ENCODE measurements at places on chromosomes 5 and 9. TPM values are rescaled to one million over a fixed set of nuclear protein-coding genes. Genes with fewer than 3 reads are reported as not detected.

SEMA5A gene
- 9.9 TPM for total RNA-seq

DNA sequence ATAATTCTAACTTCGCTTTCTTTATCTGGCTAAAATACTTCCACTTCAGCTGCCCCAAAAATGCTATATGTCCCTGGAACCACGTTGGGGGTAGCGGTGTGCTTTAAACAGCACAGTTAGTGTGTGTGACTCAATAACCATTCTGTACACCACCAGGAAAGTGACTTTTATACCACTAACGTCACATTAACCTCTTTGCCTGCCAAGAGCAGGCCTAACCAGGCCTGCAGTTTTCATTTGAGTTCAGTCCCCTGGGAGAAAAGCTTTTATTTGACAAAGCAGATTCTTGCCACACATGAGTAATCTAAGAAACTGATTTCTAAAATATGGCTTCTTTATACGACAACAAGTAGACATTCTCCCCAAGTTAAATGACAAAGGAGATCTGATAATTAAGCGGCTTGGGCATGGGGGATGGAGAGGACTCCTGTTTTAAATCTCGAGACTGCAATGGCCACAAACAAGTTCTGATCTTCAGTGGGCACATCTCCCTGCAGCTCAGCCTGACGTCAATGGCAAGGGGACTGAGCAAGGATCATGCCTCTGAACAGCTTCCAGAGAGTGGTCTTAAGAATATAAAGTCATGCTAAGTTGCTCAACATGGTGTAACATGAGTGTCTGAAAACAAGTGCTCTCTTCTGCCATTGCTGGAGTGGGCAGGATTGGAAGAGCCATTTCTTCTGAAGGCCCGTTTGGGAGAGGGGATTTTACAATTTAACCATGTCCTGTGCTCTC is 91.8 kb downstream of the GLIS3 start:
- H3K27ac ChIP-seq: peak overlapping the region; percentile 80
- H3K27me3 ChIP-seq: no peaks in the 10 kb centered on the region
- DNase-seq: no peak
- no peaks in the 10 kb centered on the region for H3K36me3 ChIP-seq
- H3K4me1 ChIP-seq: peaks cover 8% of the 10 kb centered on the region
- H3K4me3 ChIP-seq: no peak overlapping the region

SPINK4 gene
- total RNA-seq: not detected

DNA sequence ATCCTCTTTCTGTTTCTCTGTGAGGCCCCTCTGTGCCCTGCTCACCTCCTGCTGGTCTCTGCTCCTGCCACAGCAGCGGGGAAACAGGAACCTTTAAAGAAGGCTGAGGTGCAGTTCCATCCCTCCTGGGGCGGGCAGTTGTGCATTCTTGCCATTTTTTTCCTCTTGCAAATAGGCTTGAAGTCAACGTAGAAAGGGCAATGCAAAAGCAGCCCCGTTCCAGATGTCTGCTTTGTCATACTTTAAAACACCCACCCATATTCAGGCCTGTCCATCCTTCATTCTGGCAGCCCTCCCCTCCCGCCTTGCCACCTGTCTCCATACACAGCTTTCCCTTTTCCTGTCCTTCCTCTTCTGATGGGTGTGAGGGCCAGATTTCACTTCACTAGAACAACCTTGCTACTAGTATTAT is 65.4 kb upstream of the KLF9 start:
- peaks cover 31% of the 10 kb centered on the region for H3K4me1 ChIP-seq
- DNase-seq: peak; percentile 57
- no peak overlapping the region for H3K4me3 ChIP-seq
- peak overlapping the region; percentile 91 for H3K27ac ChIP-seq

FAM221B gene
- total RNA-seq: not detected

GRCh38 chr5:107486489-107486888 is 184.2 kb downstream of the EFNA5 start:
- H3K4me3 ChIP-seq: no peak overlapping the region
- H3K36me3 ChIP-seq: no peaks in the 10 kb centered on the region
- DNase-seq: no peak
- no peak overlapping the region for H3K27ac ChIP-seq
- H3K4me1 ChIP-seq: no peaks in the 10 kb centered on the region
- no peaks in the 10 kb centered on the region for H3K27me3 ChIP-seq

GRCh38 chr5:25948278-25948677 is 1090.1 kb downstream of the CDH9 start:
- H3K36me3 ChIP-seq: no peaks in the 10 kb centered on the region
- H3K4me3 ChIP-seq: no peak overlapping the region
- no peaks in the 10 kb centered on the region for H3K27me3 ChIP-seq

- H3K27me3 ChIP-seq: no peaks in the 10 kb centered on the region
- H3K36me3 ChIP-seq: no peaks in the 10 kb centered on the region
- no peak overlapping the region for H3K4me3 ChIP-seq
- H3K4me1 ChIP-seq: no peaks in the 10 kb centered on the region
- no peak for DNase-seq
Observed at GRCh38 chr5:163695830-163696578, 190.6 kb downstream of the MAT2B start.

GRCh38 chr5:73230264-73231245 is 57.6 kb downstream of the TMEM174 start:
- H3K4me3 ChIP-seq: no peak overlapping the region
- H3K27ac ChIP-seq: no peak overlapping the region
- no peaks in the 10 kb centered on the region for H3K36me3 ChIP-seq
- no peak for DNase-seq
- no peaks in the 10 kb centered on the region for H3K4me1 ChIP-seq
- H3K27me3 ChIP-seq: peaks cover 18% of the 10 kb centered on the region

PCDHGC5 gene
- 7.5 TPM for total RNA-seq

DNA sequence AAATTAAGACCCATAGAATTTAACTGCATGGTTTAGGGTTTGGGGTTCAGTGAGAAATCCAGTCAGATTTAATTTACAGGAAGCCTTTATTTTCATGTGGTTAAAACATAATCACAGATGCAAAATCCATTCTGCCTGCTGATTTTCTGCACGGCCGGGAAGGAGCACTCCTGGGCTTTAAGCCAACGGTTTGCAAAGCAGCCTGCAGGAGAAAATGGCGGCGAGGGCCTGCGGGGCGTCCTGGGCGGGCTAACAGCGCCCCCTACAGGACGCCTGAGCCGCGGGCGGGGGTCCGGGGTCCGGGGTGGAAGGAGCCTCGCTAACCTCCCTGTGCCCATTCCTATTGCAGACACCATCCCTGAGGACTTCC is 47.6 kb downstream of the THBS4 start:
- no peaks in the 10 kb centered on the region for H3K36me3 ChIP-seq
- no peaks in the 10 kb centered on the region for H3K4me1 ChIP-seq
- H3K27ac ChIP-seq: peak overlapping the region; percentile 90
- DNase-seq: peak; percentile 78
- no peaks in the 10 kb centered on the region for H3K27me3 ChIP-seq

DNA sequence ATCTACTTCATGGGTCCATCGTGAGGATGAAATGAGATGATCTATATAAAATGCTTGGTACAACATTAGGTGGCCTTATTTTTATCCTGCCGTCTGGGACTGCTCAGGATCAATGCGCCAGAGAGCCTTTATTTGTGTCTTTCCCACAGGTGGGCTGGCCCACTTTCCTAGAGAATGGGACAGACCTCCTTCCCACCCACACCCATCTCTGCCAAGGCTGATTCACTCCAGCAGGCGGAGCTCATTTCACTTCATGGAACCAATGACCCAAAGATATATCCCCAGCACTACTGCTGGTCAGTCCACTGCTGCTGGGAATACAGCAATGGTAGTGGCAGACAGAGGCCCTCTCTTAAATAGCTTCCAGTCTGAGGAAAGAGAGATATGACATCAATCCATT is 35.7 kb downstream of the TGFBI start:
- no peak overlapping the region for H3K4me3 ChIP-seq
- H3K36me3 ChIP-seq: no peaks in the 10 kb centered on the region
- no peaks in the 10 kb centered on the region for H3K27me3 ChIP-seq
- no peak overlapping the region for H3K27ac ChIP-seq

GAS1 gene
- total RNA-seq: 281 TPM

PRSS3 gene
- not detected for total RNA-seq

DNA sequence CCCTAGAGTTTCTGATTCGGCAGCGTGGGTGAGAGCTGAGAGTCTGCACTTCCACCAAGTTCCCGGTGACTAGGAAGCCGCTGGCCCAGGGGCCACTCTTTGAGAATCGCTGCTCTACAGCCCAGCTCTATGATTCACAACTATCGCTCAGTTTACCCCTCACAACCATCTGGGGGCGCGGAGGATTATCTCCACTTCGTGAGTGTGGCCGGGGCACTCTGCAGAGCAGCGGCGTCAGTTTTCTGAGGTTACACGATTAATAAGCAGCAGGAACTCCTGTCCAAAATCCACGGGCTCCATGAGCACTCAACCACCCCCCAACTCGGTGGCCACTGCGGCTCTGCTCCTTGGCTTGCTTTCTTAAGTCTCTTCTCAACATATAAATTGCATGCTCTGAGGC is 19.3 kb downstream of the CORO2A start:
- H3K27me3 ChIP-seq: no peaks in the 10 kb centered on the region
- no peaks in the 10 kb centered on the region for H3K4me1 ChIP-seq
- no peak overlapping the region for H3K4me3 ChIP-seq

DNA sequence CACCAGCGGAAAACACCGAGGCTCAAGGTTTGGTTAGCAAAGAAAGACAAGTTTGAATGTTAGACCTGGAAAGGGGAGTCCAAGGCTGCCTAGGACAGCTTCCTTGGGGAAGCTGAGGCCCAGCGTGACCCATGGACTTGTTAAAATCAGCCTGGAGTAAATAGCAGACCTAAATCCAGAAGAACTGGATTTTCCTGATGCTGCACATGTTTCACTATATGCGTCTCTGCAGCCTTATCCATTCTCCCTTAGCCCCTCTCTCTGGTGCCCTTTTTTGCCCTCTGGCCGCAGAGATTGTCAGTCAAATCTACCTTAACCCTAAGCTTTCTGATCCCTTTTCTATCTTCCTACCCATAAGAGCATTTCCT is 119.9 kb downstream of the NTRK2 start:
- no peak overlapping the region for H3K4me3 ChIP-seq
- no peak overlapping the region for H3K27ac ChIP-seq
- DNase-seq: no peak
- no peaks in the 10 kb centered on the region for H3K36me3 ChIP-seq
- H3K4me1 ChIP-seq: no peaks in the 10 kb centered on the region

DNA sequence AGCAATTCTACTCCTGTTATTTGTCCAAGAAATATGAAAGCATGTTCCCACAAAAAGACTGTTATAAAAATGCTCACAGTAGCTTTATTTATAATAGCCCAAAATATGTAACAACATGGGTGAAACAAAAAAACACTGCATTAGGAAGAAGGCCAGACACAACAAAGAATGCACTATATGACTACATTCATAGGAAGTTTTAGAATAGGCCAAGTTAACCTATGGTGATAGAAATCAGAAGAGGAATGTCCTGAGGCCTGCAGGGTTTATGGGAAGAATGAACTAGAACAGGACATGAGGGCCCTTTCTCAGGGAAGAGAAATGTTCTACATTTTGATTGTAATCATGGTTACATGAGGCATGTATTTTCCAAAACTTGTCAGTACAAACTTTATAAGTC is 24.7 kb upstream of the TAS2R1 start:
- no peak overlapping the region for H3K27ac ChIP-seq
- no peak for DNase-seq
- H3K36me3 ChIP-seq: no peaks in the 10 kb centered on the region
- H3K4me1 ChIP-seq: no peaks in the 10 kb centered on the region
- no peak overlapping the region for H3K4me3 ChIP-seq
- H3K27me3 ChIP-seq: no peaks in the 10 kb centered on the region

IFNB1 gene
- total RNA-seq: not detected

BTNL9 gene
- 18.7 TPM for total RNA-seq
